Activated T-cell treated with anti-CD3 and anti-CD28 coated beads, Interleukin-2, amount 50 U/mL, for 1 hour (primary cell): ENCODE measurements at places on chromosomes 12 and 14.

DNA sequence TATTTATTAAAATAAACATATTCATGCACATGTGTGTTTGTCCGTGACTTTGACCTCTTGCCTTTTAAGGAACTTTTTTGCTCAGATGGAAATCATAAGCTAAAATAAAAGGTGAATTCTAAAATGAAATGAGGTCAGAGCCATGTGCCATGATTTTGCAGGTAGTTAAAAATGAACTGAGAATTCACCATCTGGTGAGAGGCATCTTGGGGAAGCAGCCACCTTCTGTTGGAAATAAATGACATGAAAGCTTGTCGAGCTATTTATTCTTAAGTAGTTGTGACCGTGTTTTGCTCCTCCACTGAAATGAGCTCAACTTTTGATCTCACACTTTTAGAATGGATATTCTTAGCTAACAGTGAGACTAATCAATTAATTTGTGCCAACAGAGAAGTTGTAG lies 56.8 kb upstream of the CNOT2 start:
- no peak for DNase-seq

GRCh38 chr12:96093543-96094196 lies 58.3 kb upstream of the LTA4H start:
- no peak for DNase-seq

DNA sequence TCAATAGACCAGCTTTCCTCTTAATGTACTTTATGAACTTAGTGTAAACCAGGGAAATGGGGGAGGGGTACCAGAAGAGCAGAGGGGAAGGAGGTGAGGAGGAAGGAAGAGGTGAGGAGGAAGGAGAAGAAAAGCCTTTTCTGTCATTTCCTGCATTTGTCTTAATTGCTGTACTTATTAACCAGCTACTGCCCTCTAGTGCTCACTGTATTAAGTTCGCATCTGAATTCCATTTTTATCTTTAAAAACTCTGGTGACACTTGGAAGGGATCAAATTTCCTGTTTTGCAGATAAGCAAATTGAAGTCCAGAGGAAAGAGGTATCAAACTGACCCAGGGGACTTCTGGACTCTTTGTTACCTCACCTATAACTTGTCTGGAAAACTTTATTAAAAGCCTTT lies 22.2 kb downstream of the MANSC1 start:
- DNase-seq = no peak

- no peak for DNase-seq
Measured at GRCh38 chr12:124385219-124385969, 90.5 kb downstream of the RFLNA start.

GRCh38 chr12:76962099-76962498 lies 83.3 kb upstream of the CSRP2 start:
- DNase-seq = no peak

DNA sequence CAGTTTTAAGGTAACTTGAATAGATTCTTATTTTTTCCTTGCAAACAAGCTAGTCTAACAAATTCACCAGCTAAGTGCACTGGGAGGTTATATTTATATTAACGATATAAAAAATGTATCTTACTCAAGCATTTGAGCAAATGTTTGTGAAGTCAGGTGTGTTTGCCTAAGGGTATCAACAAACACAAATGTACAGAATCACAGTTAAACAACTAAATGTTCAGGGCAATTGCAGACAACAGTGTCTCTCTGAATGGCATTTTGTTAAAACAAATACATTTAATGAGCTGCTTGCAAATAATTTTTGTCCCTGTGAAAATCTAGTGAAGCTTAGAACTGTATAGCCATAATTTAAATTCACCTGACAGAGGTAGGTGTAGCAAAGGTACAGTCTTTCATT lies 28.2 kb upstream of the FLRT2 start:
- DNase-seq = no peak

- no peak for DNase-seq
Measured at GRCh38 chr14:99647411-99647810, 2.5 kb downstream of the HHIPL1 start.

- no peak for DNase-seq
Measured at GRCh38 chr12:15495746-15496145, 173.4 kb downstream of the PTPRO start.

DNA sequence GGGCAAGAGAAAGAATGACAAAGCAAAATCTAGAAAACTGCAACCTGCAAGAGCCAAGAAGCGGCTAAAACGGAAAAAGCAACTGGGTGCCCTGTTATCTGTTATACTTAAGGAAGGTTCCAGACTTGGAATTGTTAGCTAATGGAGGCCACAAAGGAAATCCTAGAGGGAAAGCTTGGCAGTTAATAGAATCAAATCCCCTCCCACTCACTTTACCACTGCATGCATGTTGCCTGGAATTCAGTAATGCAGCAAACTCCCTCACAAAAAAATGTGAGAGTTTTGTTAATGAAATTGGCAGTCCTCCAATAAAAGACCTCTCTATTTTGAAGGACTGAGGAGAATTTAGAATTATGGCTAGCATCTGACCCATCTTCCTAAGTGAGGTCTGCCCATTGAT lies 164.2 kb upstream of the SOX5 start:
- no peak for DNase-seq

- no peak for DNase-seq
Measured at GRCh38 chr12:22808860-22809259, 183.9 kb downstream of the ETNK1 start.

GRCh38 chr12:111467092-111467856 lies 61.6 kb downstream of the SH2B3 start:
- DNase-seq = no peak

DNA sequence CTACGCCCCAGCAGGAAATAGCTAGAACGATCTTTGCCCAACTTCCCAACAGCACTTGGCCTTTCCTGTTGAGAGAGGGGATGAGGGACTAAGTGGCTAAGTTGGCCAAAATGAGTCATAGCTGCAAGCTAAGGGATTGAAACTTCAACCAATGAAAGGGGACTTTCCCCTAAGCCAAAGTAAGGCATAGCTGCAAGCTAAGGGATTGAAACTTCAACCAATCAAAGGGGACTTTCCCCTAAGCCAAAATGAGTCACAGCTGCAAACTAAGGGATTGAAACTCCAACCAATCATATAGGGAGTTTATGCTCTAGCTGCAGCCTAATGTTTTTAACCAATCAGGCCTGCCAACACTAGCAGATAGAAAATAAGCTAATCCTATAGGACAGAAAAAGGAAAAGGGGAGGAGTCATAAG lies 100.5 kb upstream of the SSTR1 start:
- DNase-seq = no peak

- no peak for DNase-seq
Measured at GRCh38 chr12:12138203-12139154, 67.7 kb downstream of the BCL2L14 start.
